ENCODE measurements at places on chromosomes 3 and 15.

GRCh38 chr15:93706495-93707292 is 524.7 kb upstream of the MCTP2 start:
- DNase-seq, result no peak

DNA sequence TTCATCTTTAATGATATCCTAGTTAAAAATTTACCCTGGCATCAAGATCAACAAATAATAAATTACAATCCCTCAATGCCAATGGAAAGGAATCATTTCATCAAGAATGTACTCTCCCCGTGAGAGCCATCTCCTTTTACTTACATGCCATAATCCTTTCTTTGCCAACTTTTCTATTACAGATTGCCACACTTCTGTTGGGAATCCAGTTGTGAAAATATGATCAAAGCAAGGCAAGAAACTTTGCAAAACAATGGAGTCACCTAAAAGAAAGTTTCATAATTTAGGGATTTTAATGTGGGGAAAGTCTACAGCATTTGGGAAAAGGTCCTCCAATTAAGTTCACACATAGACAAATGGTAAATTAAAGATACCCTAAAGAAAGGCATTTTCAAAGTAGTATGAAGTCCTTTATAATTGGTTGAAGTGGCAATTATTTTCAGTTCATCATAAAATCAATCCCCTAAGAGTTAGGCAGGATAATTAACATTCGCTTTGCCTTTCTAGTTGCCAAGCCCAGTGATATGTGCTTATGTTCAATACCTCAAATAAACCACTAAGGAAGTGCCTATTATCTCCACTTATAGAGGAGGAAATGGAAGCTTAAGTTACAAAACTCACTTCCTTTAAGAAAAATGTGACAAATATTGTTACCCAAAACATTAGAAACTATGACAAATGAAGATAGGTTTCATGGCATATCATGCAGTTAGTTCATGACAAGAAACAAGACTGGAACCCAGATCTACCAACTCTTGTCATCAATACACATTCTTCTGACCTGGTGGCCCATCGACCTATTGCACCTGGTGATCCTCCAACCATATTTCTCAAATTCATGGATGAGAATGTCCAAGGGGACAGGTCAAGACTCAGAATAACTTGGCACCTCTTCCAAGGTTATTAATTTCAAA is 49.1 kb downstream of the TRANK1 start:
- DNase-seq, result no peak

DNA sequence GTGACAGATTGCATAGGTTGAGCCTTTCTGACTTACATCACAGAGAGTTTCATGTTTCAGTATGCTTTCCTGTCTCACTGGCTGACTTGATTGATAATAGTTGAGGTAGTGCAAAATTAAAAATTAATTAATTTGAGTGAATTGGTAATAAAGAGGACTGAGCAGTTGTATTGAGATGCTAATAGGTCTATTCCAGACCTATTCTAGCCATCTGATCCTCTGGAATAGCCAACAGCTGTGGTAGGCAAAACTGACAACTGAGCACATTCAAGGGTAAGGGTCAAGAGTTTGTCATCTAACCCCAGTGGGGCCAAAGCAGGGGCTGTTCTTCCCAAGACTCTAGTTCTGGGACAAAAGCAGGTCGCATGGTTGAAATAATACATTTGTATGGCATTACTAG is 132.4 kb downstream of the EPHA3 start:
- DNase-seq, result no peak

DNA sequence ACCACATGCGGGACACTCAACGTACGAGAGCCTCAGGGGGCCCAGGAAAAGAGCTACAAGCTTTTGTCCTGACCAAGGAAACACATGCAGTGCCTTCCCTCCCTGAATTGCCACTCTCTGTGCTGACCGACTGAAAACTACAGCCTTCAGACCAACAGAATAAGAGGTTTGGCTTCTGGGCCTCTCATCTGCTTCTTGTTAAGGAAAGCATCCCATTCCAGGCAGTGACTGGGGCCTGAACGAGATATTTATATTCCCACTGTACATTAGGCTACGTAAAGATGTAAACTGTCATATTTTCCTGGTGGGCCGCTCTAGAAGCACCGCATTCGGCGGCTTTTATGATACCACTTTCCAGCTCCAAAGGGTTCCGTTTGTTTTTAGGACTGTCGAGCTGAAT is 208.9 kb upstream of the TPM1 start:
- no peak for DNase-seq

DNA sequence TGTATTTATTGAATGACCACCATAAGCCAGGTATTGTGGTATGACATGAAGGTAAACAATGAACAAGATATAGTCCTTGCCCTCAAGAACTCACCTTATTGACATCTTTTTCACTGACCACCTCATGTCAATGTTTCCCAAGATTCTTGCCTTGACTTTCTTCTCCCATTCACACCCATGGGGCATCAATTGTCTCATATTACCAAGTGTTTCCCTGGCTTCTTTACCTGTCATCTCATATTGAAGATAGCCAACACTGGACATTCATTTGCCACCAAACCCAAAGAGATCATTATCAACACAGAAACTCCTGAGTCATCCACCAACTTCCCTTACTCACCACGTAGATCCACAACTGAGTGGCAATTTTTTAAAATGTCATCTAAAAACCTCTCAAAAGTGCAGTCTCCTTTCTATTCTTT is 2.2 kb downstream of the EFHB start:
- no peak for DNase-seq

DNA sequence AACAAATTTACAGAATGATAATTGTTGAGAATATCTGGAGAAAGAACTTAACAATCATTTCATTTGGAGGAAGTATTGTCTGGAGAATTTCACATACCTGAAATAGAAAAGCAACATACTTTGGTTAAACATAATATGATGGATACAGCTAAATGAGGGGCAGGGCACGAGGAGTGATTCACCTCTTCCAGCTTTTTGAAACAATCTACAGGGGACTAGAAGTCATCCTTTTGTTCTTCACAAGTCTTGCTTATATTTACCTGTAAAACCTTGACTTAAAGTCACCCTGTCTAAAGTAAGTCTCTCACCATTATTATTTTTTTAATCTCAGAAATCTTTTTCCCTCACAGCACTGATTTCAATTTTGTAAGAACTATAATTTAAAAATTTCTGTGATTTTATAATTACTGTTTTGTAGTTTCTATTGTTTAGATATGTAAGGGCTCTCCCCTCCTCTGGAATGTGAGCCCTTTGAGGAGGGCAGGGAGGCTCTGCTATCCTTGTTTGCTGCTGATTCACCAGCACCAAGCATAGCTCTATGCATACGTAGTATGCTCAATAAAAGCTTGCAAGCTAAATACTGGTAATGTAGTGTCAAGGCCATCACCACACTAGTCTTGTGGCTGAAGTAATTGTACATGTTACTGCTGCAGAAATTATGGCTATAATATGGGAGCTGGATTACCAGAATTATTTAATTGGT is 193.9 kb upstream of the THRB start:
- no peak for DNase-seq

DNA sequence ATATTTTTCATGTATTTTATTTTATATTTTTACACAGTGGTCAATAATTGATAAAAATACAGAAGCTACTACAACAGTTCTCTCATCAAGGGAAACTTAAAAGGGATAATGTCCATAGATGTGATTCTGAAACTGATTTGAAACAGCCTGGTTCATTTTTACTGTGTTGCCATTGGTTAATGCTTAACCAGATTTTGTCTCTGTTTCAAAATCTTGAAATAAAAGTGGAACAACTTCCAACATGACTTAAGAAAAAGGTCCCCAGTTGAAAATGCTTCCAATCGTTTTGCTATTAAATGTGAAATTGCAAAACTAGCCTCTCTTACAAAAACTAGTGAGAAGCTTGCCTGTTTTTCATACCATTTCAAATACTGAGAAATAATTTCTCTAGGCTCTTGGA is 240.7 kb downstream of the LPP start:
- DNase-seq, result no peak

DNA sequence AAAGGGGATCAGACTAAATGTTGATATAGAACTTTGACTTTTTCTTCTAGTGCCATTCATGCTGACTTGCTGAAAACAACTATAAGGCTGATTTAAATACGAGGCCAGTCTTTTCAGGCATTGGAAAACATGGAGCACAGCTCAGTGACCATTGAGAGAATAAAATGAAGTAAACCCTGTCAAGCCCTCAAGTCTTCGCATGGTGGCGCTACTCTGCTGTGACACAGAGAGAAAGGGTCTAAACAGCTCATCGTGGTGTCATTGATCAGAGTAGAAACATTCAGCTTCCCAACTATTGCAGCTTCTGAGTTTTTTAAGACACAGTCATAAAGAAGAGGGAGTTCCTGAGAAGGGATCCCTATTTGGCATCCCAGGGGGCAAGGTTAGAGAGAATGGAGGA is 716.2 kb downstream of the DIPK2A start:
- no peak for DNase-seq

GRCh38 chr15:84988909-84989644 is 7.4 kb downstream of the PDE8A start:
- no peak for DNase-seq

DNA sequence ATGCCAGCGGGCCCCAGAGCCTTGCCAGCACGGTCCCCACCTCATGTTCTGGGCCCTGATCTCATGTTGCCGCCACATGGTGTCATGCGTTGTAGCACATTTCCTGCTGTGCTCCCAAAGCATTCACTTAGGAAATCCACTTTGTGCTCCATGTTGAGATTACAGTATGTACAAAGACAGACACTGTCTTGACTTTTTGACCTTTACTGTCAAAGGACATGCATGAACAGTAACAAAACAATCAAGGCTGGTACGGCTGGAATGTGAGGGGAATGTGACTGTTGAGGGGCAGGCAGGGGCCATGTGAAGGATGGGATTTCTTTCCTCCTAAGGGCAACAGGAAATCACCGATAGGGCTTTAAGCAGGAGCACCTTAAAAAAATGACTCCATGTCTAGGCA is 53.3 kb upstream of the RPL32 start:
- DNase-seq, result no peak

DNA sequence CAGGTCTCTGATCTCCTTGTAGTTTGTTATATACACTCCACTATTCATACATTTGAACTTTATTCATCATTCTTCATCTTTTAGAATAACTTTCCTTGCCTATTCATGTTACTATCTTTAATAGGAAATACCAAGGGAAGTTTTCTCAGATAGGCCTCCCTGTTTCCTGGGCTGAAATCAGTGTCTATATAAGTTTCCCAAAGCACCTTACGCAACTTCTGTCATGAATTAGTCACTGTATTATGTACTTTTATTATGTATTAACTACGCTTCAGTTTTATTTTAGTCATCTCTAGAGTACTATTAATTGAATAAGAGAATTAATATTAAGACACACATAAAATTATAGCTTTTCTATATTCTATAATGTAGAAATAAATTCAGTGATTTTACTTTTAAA is 1481.5 kb downstream of the OTOL1 start:
- DNase-seq, result no peak

GRCh38 chr3:194465920-194466570 is 20.8 kb downstream of the ATP13A3 start:
- no peak for DNase-seq

DNA sequence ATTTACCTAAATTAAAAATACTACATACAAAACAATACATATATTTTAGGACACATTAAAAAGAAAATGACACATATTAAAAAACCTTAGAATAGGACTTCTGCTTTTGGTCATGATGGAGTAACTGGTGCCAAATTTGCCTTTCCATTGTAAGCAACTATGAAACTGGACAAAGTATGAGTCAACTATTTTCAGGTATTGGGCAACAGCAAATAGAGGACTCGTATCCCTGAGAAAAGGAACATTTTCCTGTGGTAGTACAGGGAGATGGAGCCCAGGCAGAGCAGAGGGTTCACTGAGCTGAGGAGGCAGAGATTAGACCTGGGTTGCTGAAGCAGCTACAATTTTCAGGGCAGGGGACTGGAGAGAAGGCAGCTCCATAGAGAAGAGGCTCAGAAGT is 14.7 kb downstream of the CCR1 start:
- no peak for DNase-seq

DNA sequence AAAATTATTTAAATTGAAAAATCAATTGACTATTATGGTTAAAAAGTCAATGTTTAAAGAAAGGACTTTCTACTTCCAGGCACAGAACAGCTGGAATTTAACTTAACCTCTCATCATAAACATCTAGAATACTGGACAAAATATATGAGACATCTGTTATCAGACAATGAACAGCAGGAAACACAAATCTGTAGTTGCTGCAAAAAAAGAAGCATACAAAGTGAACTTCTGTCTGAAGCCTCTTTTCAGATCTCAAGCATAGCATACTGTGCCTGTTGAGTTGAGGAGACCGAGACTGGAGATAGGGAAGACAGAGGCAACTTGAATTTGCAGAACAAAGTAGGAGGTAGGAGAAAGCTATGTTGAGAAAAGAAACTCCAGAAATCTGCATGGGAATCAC is 140.0 kb upstream of the CBLB start:
- no peak for DNase-seq

Data from HuH-7.5 (cell line).